ENCODE measurements at places on chromosomes 11 and 22.

GRCh38 chr11:29075726-29076125, 941.1 kb downstream of the KCNA4 start:
- DNase-seq, result no peak

DNA sequence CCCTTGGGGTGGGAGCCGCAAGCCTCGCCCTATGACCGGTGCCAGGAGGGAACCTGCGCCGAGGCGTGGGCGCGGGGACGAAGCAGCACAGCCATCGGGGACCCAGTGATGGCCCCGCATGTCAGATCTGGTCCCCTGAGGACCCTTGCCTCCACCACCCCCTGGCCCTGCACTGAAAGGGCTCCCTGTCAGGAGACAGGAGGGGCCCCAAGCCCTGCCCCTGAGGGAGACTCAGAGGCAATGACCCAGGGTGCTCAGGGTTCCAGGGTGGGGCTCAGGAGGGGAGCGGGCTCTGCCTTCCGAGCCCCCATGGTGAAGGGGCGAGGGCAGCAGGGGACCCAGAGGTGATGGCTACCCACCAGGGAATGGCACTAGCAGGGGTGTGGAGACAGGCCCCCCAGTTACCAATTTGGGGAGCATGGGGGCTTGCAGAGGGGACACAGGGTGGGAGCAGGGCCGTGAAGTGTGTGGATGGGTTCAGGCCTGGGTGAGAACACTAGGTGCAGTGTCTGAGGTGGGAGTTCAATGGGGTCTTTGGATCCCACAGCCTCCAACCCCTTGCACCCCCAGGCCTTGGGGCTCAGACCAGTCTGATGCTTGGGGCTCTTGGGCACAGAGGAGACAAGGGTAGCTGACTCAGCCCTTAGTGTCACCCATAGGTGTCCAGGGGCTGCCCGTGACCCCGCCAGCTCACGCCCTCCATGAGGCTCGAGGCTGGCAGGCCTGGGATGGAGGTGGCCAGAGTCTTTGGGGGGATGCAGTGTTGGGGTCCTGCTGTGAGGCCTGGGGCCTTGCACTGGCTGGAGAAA, 499 bp downstream of the LRRC56 start:
- no peak for DNase-seq

DNA sequence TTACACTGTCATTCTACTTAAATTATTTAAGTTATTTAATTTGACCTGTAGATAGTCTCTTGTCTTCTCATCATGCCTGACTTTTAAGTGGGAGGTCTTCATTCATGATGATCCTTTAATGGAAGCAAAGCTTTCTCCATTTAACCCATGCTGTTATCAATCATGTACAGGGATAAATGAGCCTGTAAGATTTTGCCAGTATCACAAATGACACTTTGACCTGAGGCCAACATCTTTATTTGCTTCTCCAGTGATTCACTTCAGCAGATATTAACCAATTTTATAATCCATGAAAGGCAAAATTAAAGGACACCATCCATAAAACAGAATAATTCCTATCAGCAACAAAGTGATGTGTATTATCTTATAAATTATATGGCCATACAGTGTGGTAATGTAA, 7.7 kb downstream of the CCDC73 start:
- no peak for DNase-seq

- DNase-seq, result no peak
Observed at GRCh38 chr22:19719050-19719482, 4.3 kb upstream of the GP1BB start.

GRCh38 chr22:30014244-30014643, 66.0 kb upstream of the HORMAD2 start:
- no peak for DNase-seq

DNA sequence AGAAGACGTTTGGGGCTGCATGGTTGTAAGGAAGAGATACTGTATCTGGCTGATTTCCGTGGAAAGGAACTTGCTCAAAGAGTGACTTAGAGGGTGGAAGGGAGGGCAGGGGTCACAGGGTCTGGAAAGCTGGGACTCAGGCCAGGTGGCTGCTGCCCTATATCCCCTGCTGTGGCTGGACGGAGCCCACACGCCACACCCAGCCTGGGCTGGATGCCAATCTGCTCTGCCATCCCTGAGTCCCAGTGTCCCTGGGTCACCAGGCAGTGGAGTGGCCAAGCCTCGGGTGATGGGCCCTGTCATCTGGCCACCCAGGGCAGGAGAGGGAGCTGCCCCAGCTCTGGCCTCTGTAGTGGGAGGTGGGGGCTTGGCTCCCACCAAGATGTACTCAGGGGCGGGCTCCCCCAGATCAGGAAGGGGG, 26.5 kb upstream of the KRTAP5-7 start:
- no peak for DNase-seq

DNA sequence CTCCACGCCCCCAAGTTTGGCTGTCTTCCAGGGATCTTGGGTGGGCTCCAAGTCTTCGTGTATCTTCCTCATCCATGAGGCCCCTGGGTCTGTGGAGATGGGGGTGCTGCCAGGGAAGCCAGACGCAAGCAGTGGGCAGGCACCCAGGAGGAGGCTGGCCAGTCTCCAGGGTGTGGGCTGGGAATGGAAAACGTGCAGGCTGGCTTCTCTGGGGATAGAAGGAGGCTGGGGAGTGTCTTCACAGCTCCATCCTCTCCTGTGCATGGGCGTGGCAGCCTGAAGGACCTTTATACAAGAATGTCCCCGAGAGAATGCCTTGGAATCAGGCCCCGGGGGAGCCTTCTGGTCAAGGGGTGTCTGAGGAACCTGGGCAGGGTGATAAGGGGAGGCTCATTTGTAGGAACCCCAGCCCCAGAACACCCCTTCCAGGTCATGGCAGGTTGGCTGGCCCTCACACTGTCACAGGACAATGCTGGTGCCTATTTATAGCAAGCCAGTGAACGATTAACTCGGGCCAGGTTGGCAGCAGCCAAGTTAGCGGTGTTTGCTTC, 14.0 kb downstream of the SGSM1 start:
- no peak for DNase-seq

- no peak for DNase-seq
Observed at GRCh38 chr11:101582236-101582988, 1.4 kb downstream of the TRPC6 start.

- DNase-seq, result peak; percentile 16
Observed at GRCh38 chr11:105609832-105610781, at the start of gene GRIA4. Gene GRIA4, plus strand, starts transcription at chr11:105610073. Its CDS starts 925 bp downstream, at chr11:105610998.

DNA sequence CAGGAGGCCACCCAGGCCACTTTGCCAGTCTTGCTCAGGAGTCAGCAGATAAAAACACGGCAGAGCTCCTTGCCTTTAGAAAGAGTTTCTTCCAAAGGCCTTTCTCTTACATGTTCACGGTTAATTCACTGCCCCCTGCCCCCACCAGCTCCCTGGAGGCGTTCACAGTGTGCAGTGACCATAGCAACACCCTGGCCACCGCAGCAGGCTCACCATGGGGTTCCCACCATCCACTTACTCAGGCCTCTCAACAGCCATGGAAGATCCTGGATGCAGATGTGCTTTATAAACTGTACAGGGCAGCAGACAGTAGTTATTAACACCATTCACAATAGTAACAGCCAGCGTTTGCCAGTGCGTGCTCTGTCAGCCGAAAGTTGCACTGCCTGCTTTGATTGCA, 10.6 kb upstream of the MYO7A start:
- DNase-seq, result no peak

DNA sequence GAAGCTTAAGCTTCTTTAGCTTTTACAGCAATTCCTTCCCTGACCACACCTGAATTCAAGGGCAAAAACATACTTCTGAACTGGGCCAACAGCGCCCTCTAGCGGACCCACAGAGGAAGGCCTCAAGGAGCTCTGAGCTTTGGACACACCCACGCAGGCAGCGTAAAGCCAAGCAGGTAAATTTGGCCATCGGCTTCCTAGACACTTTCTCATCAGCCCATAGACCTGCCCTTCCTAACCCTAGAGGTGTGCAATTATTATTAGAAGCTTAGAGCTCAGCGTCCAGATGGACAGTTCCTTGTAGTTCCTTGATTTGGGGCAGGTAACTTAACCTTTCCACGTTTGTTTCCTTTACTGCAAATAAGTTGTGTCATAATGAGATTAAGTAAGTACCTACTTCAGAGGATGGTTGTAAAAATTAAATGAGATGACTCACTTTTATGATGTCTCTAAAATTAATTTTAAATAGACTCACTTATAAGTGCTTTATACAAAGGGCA, 25.7 kb upstream of the HMGXB4 start:
- peak; percentile 72 for DNase-seq

GRCh38 chr11:30392221-30392784, 69.4 kb downstream of the ARL14EP start:
- peak; percentile 5 for DNase-seq

DNA sequence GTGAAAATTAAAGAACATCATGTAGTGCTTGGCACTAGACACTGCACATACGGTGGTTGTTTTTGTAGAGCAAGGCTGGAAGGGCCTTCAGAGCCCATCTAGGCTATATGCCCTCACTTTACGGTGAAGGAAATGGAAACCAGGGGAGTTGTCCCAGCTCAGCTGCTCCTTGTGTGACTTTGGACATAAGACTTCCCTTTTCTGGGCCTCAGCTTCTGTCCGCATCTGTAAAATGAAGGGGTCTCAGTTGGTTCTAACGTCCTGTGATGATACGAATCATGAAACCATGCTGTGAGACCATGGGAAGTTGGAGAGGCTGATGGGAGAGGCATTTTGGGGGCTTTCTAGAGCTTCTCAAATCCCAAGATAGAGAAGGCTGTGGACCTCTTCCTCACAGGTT, 4.7 kb downstream of the KCNE3 start:
- DNase-seq, result peak; percentile 41

- DNase-seq, result peak; percentile 85
Observed at GRCh38 chr11:72483412-72484186, 49.3 kb upstream of the CLPB start.

GRCh38 chr11:125626288-125626950, 1.5 kb downstream of the CHEK1 start:
- no peak for DNase-seq

DNA sequence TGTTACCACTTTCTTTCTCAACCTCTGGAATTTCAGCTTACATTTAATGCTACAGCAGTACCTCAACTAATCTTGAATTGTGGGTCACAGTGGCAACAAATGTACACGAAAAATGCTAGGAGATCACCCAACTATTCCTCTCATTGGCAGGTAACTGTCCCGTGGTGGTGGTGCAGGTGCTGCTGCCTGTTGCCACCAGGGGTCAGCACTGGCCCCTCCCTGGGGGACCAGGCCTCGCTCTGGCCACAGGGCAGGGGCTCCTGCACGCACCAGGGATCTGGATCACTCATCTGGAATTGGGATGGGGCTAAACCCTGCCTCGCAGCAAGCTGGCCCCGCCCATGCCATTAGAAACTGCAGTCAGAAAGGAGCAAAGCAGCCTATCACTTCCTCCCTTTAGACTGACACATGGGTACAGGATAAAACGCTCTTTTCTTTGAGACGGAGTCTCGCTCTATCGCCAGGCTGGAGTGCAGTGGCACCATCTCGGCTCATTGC, 6.9 kb upstream of the POLDIP3 start:
- DNase-seq, result peak; percentile 61

DNA sequence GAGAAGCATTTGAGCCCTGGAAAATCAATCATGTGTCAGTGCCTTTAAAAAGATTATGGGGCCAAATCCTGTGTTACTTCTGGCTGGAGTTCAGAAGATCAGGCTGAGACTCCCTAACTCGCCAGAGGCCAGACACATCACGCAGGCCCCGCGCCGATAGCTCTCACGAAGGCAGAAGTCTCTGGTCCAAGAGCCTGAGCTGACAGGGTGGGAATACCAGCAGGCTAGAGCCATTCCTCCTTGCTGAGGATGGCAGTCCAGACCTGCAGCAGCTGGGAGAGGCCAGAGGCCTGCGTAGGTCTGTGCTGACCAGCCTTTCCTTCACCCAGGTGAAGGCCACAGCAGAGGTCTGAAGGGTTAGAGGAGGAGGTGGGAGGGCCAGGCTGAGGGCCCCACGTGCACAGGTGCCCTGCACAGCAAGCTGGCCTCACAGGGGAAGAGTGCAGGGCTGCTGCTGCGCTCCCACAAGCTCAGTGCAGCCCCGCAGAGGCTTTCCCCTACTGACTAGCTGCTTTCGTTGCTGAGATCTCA, 52.9 kb downstream of the ST14 start:
- DNase-seq, result no peak

DNA sequence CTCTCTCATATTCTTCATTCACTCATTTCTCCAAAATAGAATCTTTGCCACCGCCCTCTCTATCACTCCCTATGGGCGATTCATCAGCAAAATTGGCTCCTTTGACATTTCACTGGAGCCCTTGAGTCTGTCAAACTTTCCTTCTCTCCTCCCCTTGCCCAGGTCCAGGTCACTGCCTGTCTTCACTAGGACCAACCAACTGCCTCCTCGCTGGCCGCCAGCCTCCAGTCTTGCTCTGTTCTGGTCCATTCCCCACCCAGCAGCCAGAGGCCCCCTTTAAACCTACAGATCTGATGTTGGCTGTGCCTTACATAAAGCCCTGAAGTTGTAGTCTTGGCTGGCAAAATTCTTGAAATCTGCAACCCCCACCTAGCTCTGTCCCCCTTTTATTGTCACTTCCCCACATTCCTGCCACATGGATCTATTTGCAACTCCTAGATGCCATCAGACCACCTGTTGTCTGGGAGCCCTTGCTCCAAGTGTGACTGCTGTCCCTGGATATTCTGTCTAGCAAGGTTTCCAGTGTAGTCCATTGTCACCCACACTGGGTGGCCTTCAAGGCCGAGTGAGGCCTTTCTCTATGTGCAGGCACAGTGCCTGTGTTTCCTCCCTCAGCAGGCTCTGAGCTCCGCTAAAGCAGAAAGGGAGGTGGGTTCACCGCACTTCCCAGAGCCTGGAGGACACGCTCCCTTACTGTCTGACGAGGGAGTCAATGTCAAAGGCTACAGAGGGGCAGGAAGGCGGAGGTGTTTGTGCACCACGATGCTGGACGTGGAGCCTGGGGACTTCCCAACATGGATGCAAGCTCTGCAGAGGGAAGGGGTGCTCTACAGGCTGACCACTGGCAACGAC, 25.5 kb downstream of the MYEOV start:
- DNase-seq, result no peak
